SHP77 (cell line): ENCODE measurements at places on chromosomes 12 and 14.

DNA sequence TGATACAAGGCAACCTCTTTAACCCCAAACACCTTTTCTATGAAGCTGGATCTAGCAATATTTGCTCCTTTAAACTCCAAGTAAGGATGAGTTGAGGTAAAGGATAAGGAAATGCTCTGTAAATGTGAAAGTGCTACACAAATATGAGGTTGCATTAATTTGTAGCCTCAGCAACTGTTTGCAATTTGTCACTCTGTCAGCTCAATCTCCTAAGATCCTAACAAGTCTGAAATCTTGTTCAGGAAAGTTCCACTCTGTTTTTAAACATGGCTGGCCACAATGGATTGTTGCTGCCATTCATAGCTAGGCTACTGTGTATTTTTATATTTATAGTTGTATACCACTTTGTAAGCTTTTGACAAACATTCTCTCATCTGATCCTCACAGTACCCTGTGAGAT, 51.3 kb downstream of the SCN8A start:
- DNase-seq = no peak

- no peak for DNase-seq
Observed at GRCh38 chr12:95304673-95305198, 87.1 kb downstream of the VEZT start.

- no peak for DNase-seq
Observed at GRCh38 chr12:52526511-52526951, 6.3 kb upstream of the KRT5 start.

DNA sequence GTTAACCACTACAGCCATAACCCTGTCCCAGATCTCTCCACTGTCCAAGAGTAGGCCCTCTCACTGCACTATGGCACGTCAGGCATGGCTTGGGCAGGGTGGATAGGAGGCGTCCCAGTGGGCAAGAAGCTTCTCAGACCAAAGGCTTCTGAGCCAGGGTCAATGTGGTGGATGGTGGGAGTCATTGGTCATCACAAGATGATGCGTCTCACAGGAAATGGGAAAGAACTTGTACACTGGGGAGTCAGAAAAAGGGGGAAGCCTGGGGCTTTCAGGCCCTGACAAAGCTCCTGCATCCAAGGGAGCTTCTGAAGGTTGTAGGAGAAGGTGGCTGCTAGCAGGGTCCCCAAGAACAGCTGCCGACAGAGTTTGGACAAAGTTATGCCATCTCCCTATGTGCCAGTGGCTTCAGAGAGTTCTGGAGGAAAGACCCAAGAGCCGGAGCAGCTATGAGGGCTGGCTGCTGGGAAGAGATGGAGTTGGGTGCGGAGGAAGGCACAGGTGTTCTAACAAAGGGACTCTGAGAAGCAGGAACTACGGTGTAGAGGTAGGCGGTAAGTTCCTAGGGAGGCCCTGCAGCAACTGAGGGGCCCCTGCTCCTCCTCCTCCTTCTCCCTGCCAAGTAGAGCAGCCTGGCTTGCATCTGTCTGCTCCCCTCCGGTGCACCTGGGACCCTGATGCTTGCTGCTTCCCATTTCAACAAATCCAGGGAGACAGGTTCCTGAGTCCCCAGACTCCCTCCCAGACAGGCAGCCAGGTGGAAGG, 81.1 kb downstream of the ARL6IP4 start:
- no peak for DNase-seq

DNA sequence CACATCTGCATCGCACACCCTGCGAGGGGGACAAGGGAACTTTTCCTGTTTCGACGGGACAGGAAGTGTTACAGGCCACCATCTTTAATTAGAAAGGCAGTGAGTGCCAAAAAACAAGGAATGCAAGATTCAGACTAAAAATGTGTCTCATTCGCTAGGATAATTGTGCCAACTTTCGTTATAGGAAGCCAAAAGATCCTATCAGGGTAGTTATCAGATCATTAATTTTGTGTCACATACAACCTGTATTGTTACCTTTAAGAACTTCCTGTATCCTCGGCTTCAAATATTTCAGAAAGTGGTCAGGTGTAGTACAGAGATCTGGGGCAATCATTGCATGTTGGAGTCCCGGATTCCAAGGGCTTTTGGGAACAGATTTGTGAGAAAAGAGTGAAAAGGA, 19.2 kb upstream of the MGP start:
- no peak for DNase-seq

GRCh38 chr12:8455727-8456360, at the start of gene CLEC6A:
Gene CLEC6A, plus strand, starts transcription at chr12:8455962. Its CDS starts 150 bp downstream, at chr12:8456112.
- DNase-seq = no peak

- DNase-seq = no peak
Observed at GRCh38 chr14:69852531-69853321, 26.5 kb upstream of the SMOC1 start.

DNA sequence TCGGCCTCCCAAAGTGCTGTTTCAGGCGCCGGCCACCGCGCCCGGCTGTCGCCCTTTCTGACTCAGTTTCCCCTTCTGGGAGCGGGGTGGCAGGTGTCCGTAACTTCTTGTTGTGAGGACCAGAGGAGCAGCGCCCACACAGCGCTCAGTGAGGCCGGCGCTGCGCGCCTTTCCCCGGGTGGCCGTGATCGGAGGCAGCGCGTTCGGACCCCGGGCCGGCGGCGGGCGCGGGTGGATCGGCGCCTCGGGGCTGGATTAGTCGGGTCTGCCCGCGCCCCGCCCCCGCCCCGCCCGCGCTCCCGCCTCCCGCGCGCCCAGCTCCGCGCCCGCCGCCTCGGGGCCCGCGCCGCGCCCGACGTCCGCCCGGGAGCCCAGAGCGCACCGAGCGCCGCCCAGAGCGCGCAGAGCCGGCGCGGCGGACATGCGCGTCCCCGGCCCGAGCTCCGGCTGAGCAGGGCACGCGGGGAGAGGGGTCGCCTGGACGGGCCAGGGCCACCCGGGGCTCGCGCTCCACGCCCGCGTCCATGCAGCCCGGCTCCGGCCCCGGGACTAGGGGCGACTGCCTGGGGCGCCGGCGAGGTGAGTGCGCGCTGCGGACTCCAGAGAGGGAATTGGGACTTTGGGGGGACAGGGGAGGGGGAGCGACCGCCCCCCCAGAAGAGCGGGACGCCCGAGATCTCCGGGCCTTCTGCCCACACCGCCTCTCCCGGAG, 50.6 kb downstream of the LRCOL1 start:
- DNase-seq = peak; percentile 59

- no peak for DNase-seq
Observed at GRCh38 chr14:59267046-59267445, 78.6 kb downstream of the DAAM1 start.

DNA sequence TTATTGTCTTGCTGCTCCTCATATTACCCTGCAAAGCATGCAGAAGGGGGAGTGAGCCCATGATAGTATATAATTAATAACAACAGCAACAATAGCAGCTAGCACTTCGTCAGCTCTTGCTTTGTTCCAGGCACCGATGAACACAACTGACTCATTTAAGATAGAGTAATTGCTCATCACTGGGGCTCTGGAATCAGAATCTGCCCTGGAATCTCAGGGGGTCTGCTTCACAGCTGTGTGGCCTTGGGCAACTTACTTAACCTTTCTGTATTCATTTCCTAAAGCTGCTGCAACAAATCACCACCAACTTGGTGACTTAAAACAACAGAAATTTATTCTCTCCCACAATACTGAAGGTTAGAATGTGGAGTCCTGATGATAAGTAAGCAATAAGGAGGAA, 55.0 kb upstream of the PSMC1 start:
- no peak for DNase-seq

- DNase-seq = no peak
Observed at GRCh38 chr12:55686366-55687010, 21.2 kb downstream of the ITGA7 start.

DNA sequence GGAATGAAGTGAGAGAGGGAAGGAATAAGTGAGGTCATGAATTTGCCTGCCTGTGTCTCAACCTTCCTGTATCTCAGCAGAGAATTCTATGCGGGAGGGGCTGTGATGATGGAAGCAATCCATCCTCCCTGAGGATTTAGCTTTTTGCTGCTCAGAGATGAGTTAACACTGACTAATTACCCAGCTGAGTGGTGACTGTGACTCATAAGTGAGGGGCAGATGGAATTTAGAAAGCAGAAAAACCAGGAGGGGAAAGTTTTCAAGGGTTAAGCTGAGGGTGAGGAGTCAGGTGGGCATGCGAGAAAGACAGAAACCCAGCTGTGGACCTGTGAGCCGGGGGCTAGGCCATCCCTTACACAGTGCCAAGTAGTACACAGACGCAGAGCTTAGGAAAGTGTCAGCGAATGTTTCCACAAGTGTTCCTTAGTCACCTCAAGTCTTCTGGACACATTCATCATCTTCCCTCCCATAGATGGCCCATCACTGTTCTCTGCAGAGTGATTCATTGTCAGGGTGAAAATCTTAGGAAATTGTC, 277.9 kb downstream of the IPO8 start:
- DNase-seq = no peak

- no peak for DNase-seq
Observed at GRCh38 chr12:58969237-58969636, 48.9 kb upstream of the LRIG3 start.

DNA sequence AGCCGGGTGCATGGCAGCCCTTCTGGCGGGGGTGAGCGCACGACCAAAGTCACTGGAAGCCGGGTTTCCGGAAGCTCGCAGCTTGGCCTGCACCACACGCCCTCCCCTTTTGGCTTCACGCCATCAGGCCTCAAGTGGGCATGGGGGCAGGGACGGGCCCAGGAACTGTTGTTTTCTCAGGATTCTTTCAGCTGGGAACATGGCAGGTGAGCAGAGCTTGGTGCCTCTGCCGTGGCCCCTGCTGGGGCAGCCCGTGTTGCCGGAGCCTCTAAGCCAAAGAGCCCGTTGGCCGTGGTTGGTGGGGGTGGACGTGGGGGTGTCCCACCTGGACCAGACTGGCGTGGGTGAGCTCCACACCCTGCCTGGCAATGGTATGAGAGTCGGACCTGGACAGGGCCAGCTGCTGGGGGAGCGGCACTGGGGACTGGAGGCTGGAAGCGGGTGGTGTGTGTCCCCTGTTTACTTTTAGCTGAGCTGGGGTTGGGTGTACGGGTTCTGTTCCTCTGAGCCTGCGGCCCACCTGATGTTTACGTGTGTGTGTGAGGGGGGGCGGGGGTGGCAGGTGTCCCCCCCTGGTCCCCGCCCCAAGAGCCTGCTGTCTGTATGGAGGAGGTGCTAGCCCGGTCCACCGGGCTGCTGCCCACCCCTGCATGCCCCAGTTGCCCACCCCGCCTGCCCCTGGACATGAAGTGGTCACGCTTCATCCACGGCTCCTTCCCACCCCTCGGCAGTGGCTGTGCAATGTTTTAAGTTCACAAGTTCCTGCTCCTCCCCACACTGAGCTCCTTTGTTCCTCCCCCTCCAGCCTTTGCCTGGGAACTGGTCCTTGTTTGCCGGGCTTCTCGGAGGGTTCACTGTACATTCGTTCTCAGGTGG, 28.7 kb upstream of the PLD4 start:
- peak; percentile 79 for DNase-seq

DNA sequence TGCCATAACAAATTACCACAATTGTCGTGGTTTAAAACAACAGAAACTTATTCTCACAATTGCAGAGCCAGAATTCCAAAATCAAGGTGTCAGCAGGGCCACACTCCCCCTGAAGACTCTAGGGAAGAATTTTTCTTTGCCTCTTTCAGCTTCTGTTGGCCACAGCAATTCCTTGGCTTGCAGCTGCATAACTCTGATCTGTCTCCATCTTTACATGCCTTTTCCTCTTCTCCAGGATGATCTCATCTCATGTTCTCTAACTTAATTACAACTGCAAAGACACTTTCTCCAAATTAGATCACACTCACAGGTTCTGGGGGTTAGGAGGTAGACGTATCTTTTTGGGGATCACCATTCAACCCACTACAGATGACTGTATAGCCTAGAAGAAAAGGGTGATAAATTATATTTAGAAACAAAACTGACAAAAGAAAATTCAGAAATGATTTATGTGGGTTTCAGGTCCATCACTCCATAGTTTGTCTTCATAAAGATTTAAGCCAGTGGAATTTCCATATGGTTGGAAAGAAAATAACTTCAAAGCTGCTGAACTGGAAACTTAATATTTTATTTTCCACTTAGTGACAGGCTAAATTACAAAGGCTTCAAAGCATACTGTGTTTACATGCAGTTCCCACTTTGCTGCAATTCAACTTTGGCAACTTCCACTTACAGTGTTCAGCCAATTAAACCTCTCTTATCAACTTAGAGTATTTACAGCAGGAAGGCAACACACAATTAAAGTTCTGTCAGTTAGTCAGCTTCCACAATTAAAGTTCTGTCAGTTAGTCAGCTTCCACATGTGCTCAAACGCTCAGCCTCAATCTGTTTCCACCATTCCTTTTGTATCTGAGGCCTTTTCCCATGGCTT, 213.3 kb downstream of the EPS8 start:
- DNase-seq = no peak

GRCh38 chr14:54440476-54440872, 700 bp downstream of the CNIH1 start:
- no peak for DNase-seq

- no peak for DNase-seq
Observed at GRCh38 chr12:99521664-99522063, 125.9 kb upstream of the GARIN6 start.

DNA sequence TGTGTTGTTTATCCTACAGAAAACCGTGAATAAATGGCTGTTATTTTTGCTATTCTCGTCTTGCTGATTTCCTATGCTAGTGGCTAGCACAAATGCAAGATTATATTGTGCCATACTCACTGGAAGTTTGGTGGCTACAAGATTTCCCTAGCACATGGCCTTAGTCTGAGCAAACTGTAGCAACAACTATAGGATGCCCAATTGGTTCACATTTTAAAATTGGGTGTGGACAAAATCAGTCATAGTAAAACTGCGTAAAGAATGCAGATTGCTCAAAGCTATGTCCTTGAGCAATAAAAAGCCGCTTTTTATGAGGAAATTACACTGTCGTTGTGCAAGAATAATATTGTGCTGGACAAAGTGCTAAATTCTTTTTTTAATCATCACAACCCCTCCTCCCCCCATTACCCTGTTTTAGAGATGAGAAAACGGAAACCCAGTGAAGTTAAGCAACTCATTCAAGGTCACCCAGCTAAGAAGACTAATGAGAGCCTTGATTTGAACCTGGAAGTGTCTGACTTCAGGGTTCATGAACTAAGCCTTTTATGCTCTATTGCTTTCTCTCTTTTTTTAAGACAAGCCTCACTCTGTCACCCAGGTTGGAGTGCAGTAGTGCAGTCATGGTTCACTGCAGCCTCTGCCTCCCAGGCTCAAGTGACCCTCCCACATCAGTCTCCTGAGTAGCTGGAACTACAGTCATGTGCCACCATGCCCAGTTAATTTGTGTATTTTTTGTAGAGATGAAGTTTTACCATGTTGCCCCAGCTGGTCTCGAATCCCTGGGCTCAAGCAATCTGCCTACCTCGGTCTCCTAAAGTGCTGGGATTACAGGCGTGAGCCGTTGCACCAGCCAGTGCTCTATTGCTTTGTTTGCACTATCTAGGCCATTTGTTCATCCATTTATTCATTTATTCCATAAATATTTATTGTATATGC, 73.6 kb downstream of the SRGAP1 start:
- DNase-seq = peak; percentile 40
